ENCODE measurements at places on chromosomes 5 and 9.

DNA sequence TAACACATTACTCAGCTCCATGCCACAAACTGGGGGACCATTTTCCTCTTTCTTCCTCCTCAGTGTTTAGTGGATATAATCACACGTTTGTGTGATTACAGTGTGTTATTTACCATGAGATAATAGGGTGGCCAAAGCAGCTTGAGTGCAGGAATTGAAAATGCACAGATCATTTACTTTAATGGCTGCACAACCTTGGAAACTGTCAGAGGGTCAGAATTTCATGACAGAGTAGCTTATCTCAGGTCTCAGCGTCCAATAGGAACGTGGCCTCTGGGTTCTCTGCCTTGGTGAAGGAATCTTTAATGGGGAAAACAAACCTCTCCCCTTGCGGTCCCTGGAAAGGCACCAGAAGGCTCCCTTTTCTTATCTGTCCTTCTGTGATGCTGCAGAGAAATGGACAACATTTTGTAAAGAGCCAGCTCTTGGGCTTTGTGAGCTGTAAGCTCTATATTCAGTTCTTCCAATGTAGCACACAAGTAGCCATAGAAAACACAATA is 87.4 kb upstream of the CD180 start:
- DNase-seq: no peak

GRCh38 chr5:141692919-141693725 is 11.1 kb upstream of the ARAP3 start:
- DNase-seq: peak; percentile 69

DNA sequence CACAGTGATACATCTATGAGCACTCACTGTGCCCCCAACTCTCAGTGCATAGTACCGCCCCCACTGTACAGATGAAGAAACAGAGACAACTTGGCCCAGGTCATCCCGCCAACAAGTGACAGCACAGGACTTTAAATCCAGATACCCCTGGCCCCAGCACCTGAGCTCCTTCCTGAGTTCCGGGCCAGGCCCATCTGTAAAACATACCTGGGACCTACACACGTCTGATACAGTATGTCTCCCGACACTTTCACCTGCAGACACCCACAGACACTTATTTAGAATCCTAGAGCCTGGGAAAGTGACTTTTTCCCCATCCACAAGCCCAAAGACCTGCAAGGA is 60.8 kb upstream of the SLC25A51 start:
- DNase-seq: no peak

DNA sequence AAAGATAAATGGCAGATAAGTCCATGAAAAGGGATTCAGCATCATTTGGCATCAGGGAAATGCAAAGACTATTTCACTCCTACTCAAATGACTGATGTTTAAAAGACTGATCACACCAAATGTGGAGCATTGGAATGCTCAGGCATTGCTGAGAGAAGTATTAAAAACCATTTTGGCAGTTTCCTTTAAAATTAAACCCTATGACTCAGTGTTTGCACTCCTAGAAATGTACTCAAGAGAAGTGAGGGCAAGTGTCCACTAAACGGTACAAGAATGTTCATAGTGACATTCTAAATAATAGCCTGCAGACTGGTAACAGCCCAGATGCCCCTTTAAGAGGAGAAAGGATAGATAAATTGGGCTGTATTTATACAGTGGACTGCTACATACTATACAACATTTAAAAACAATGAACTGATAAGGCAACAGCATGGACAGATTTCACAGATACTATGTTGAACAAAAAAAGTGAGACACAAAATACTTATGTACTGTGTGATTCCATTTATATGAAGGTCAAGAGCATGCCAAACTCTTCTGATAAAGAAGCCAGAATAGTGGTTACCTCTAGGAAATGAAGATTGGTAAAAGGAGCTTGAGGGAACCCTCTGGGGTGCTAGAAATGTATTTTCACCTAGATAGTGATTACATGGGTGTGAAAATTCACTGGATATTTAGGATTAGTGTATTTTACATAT is 24.6 kb downstream of the APC start:
- DNase-seq: no peak

- no peak for DNase-seq
Measured at GRCh38 chr5:103951776-103952175, 389.2 kb upstream of the NUDT12 start.
